ENCODE measurements at places on chromosomes 7 and 10.

GRCh38 chr10:131323880-131324279 lies 12.4 kb upstream of the TCERG1L start:
- no peak for DNase-seq

DNA sequence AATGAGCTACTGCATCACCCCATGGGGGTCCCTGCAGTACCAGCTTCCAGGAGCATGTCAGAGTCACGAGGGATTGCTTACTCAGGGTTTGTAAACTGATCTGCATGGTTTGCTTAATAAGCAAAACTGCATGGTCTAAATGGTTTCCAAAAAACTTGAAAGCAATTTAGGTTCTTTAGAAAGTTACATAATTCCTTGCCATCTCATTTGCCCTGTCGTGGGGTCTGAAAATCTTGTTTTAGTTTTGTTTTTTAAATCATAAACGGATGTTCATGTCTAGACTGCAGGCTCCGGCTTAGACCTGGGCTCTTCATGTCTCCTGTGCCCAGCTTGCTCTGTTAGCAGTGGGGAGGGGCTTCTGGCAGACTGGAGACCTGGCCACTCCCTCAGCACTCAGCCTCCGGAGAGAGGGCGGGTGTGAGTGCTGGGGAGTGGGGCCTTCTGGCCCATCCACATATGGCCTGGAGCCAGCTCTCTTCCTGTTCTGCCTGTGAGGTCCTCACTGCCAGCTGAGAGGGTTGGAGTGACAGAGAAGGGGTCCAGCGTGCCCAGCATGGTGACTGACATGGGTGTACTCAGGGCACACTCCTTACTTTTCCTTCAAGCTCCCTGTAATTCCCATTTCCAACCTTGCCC lies 17.5 kb downstream of the PRF1 start:
- DNase-seq, result no peak

- no peak for DNase-seq
Observed at GRCh38 chr10:608331-609261, 80.9 kb downstream of the DIP2C start.

DNA sequence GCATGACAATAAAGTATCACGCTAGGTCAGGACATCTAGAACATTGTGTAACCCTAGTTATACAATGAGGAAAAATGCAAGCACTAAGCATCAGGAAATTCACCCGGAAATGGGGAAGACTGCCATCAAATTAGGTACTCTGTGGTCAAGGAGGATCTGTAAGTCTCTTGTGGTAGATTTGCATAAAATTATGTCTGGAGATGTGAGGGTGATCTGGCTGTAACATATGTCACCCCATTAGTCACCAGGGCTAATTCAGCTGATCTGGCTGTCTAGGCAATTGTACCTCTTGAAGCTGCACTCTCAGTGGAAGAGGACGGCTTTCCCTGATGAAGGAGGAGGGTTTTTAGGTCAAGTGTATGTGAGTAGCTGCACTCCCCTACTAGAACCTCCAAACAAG lies 14.8 kb downstream of the AKR1D1 start:
- DNase-seq, result no peak

DNA sequence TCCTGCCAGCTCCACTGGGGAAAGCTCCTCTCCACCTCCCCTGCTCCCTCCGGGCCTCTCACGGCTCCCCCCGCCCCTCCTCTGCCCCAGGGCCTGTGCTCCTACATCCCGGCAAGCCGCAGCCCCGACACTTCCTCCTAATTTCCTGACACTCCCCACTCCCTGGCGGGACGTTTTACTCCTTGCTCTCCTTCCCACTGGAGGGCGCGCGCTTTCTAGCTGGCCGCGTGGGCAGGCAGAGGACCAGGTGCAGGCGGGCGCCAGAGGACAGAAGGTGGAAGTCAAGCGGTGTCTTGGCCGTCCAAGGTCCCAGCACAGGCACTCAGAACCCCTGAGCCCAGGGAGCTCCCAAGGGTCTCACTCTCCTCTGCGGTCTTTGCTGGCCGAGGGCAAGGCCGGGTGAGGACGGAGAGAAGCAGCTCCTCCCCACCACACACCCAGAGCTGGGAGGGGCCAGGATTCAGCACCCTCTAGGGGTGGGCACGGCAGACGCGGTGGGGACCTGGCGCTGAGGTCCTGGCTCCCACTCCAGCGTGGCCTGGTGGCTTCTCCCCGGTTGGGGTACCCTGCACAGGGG lies 19.1 kb downstream of the ADAM8 start:
- DNase-seq, result no peak

DNA sequence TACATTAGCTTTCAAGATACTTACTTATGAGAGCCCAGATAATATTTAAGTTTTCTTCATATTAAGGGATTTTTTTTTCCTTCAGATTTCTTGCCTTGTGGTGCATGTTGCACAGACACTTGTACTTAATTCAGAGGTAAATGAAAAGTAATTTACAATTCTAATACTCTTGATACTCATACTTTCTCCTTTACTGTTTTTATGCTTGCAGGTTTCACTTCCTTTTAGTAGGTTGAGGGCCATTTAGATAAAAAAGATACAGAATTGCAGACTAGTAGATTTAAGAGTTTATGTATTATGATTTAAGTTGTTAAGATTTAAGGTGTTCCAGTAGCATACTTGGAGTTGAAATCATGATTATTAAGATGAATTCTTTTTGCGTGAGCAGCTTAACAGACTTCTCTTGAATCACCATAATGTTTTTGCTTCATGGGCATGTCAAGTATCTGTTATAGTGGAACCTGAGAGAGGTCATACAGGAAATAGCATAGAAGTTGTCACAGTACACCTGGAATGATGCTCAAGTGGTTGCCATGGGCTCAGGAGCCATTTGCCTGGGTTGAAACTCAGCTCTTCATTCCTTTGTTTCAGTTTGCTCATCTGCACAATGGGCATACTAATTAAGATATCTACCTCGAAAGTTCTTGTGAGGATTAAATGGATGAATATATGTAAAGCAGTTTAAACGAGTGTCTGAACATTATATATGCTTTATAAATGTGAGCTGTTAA lies 174.8 kb upstream of the PRPS1L1 start:
- DNase-seq, result no peak

DNA sequence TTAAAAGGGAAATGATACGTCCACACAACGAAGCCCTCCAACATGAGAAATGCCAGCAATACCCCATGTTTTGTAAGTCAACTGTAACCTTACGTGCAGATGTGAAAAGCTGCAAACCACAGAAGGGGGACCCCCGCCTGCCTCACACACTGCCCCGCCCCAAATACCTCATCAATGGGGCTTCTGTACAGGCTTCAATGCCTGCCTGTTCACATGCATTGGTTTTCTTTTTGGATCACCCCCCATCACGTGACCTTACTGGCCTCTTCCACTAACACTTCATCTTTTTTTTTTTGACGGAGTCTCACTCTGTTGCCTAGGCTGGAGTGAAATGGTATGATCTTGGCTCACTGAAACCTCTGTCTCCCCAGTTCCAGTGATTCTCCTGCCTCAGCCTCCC lies 224.0 kb downstream of the TNS3 start:
- DNase-seq, result no peak

DNA sequence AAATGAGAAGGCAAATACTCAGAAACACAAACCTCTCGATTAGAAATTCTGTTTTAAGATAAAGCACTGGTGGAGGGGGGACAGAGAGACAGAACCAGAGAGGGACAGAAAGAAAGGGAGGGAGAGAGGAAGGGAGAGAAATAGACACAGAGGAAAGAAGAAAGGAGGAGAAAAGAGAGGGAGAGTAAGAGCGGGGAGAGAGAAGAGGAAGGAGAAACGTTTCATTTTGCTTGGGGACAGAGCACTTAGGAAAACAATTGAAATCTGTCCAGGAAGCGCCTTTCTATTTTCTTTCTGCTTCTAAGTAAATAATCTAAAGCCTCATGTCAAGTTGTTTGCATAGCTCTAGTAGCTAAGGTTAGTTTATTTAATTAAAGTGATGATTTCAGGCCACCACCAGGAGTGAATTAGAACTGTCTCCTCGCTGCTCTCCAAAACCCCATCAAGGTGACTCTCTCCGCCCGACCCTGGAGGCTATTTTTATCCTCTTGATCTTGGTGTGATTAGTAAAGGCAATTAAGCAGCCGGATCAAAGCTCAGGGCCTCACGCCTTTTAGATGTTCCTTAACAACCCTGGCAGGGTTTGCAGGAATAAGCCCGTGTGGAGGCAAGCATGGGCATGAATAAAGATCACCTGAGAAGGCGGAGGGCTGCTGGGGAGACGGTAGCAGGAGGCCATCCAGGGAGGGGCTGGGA lies 73.4 kb upstream of the INSIG1 start:
- no peak for DNase-seq

DNA sequence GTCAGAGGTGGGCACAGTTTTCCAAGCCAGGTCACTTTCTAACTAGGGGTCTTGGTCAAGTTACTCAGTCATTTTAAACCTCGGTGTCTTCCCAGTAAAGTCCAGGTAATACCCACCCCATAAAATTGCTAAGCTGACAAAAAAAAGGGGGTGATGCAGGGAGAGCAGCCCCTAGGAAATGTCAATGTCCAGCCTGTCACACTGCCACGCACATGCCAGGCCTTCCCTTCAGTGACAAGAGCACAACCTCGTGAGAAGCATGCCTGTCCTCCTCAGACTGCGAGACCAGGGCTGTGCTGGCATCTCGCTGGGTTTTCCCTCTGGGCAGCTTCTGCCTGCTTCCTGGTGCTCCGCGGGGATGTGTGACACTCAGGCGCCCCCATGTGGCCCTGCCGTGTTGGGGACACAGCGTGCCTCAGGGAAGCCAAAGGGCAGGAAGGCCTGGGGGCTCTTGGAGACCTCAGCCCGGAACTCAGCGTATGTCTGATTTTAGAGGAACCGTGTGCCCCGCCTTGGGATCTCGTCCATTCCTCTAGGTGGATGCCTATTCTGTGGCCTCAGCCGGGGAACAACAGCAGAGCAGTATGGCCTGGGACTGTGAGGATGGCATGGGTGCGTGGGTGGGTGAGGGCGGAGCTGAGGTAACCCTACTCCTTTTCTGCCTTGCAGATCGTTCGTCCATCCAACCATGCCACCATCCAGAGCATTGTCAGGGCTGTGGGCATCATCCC lies 10.2 kb upstream of the GDF2 start:
- DNase-seq, result peak; percentile 90

GRCh38 chr10:74923556-74923955 lies 97.2 kb downstream of the KAT6B start:
- no peak for DNase-seq

DNA sequence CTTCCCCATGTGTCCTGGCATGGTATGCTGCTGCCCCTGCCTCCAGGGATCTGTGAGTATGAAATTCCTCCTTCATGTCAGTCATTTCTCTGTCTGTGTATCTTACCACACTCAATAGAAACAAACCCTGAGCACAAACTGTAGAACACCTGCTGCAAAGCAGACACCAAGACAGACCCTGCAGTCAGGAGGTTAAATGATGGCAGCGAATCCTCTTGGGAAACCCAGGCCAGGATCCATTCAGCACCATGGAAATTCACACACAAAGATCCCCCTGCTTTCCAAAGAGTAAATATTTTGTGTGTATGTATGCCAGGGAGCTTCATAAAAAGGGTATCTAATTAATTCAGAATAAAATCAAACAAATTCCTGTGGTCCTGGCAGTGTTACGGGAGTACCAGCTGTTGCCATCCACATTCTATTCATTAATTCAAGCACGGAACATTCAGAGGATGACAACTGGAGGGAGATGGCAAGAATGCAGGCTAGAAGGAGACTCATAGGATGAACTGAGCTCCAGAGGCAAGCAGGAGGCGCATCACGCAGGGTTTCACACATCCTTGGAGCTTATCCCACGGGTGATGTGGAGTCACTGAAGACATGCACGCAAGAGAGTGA lies 14.8 kb downstream of the ITIH5 start:
- DNase-seq, result peak; percentile 26

- no peak for DNase-seq
Observed at GRCh38 chr7:35553519-35553918, 141.4 kb downstream of the HERPUD2 start.

DNA sequence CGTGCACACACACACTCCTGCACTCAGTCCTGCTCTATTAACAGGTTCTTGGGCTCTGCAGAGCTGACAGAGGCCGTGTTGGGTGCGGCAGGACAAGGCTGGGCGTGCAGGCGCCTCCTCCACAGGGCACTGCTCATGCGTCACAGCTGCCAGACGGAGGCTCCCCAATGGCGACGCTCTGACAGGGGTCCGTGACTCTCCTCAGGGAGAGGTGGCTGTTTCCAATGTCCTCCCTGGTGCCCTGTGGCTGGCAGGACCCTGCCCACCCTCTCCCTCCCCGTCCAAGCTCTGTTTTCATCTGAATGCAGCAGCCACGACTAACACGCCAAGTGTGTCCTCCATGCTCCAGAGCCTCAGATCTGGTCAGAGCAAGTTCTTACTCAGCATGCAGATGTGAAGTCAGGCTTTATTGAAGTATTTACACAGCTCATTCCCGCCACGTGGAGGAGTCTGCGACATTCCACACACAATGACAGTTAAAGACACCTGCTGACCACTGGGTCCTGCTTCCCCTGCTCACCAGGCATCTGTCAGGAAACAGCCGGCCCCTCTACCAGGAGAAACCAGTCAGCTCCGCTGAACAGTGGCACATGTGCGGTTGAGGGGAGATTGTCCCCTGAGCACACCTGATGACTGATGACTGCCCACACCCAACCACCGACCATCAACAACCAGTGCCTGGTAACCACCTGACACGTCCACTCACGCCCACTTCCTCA lies 116.7 kb downstream of the VIPR2 start:
- no peak for DNase-seq

GRCh38 chr7:936386-937054 lies 18.0 kb downstream of the ADAP1 start:
- DNase-seq, result peak; percentile 28

GRCh38 chr7:141551782-141552181 lies 572 bp downstream of the AGK start:
- DNase-seq, result no peak

- no peak for DNase-seq
Observed at GRCh38 chr10:69577268-69578232, 4.3 kb upstream of the NEUROG3 start.

GRCh38 chr10:76303682-76304316 lies 872.4 kb downstream of the LRMDA start:
- DNase-seq, result peak; percentile 80

DNA sequence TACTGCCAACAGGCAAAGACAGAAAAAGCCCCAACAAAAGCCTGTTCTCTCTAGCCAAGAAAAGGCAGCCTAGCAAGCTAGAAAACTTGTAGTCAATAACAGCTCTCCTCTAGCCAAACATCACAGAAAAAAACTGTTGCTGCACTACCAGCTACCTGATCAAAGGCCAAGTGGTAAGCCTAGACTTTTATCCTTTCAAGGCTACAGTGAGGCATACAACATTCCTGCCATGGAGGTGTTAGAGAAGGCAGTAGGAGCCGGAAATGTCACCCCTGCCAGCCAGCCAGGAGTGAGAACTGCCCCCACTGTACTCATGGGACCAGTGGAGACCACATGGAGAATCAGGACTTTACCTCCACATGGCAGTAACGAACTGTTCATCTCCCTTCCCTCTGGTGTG lies 31.2 kb downstream of the CCDC126 start:
- no peak for DNase-seq

GRCh38 chr7:156384706-156385105 lies 255.9 kb upstream of the RNF32 start:
- DNase-seq, result no peak

- no peak for DNase-seq
Observed at GRCh38 chr7:55641811-55642210, 69.5 kb upstream of the VOPP1 start.

GRCh38 chr10:78916227-78916626 lies 152.5 kb upstream of the ZMIZ1 start:
- DNase-seq, result no peak

Measured in AG08395 (cell line).